ENCODE measurements at places on chromosomes 16 and 17. TPM values are rescaled to one million over a fixed set of nuclear protein-coding genes. Genes with fewer than 3 reads are reported as not detected.

Gene CCL5
- total RNA-seq, result not detected

Gene GP2
- 17.8 TPM for total RNA-seq

Gene CEMP1
- total RNA-seq, result 0.58 TPM

Gene CX3CL1
- total RNA-seq, result 0.74 TPM

Gene DNAI2
- not detected for total RNA-seq

Gene C16orf46
- total RNA-seq, result 2.9 TPM

Gene FA2H
- 3.3 TPM for total RNA-seq

Gene SLC16A5
- total RNA-seq, result 16.0 TPM

Gene KIF18B
- 32.2 TPM for total RNA-seq

Gene NLRC3
- total RNA-seq, result 0.38 TPM

Gene SLFN12L
- total RNA-seq, result not detected

Gene ACE
- 6.4 TPM for total RNA-seq

Gene TBC1D3K
- not detected for total RNA-seq

Gene SMIM5
- total RNA-seq, result 4.4 TPM

GRCh38 chr16:10113248-10113647, 69.0 kb downstream of the GRIN2A start:
- no peak for DNase-seq

DNA sequence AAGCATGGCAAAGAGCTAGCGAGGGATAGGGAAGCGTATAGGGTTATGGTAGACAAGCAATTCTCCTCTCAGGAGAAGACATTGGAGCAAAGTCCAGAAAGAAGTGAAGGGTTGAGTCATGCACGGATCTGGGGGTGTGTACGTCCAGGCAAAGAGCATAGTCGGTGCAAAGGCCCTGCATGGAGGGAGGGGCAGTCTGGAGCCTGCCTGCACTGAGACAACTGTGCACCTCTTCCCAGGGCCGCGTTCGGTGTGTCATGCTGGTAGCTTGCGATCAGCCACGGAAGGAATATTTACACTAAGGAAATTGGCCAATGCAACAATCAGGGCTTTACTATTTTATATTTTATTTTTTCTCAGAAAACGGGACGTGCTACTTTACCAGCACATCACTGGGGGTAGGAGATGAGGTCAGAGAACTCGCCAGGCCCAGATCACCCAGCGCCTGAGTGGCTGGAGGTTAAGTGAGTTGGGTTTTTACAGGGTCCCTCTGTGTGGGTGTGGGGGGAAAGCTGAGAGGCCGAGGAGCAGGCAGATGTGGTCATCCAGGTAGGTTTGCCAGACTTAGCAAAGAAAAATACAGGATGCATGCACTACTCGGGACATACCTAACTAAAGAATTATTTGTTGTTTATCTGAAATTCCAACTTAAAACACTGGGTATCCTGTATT, 6.7 kb upstream of the B9D1 start:
- no peak for DNase-seq

- no peak for DNase-seq
These were observed 3.8 kb upstream of the P4HB start for GRCh38 chr17:81863833-81864768.

- no peak for DNase-seq
These were observed 14.4 kb downstream of the SNN start for GRCh38 chr16:11682655-11683096.

DNA sequence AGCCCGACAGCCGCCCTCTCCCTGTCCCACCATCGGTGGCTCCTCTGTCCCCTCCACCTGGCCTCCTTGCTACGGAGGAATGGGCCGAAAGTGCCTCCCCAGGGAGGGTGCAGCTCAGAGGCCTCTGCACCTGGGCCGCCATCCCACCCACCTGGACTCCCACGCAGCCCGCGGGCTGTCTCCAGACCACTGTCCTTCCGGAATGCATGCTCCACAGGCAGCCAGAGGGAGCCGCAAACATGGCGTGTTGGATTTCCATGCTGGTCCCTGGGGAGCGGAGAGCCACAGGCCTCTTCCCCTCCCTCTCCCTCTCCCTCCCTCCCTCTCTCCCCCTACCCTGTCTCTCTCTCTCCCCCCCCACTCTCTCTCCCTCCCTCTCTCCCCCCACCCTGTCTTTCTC, 3.0 kb downstream of the SSTR5 start:
- DNase-seq, result no peak

GRCh38 chr16:64153718-64154117, 968.1 kb downstream of the CDH11 start:
- no peak for DNase-seq

GRCh38 chr17:52885882-52886281, 727.4 kb upstream of the CA10 start:
- DNase-seq, result no peak

GRCh38 chr16:78437352-78437968, 338.0 kb downstream of the WWOX start:
- DNase-seq, result no peak

DNA sequence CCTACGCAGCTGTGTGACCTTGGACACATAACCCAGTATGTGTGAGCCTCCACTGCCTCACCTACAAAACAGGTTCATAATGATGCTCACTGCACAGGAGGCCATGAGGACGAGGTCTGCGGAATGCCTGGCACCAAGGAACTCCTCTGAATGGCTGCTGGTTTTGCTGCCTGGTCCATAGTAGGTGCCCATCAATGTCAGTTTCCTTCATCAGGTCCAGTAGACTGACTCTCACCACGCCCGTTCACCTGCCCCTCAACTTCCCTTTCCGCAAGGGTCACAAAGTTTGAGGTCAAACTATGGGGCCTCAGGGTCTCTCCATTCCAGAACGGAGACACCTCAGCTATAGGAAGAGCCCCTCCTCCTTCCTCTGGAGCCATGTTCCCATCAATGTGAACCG, 8.8 kb downstream of the PNMT start:
- DNase-seq, result no peak

DNA sequence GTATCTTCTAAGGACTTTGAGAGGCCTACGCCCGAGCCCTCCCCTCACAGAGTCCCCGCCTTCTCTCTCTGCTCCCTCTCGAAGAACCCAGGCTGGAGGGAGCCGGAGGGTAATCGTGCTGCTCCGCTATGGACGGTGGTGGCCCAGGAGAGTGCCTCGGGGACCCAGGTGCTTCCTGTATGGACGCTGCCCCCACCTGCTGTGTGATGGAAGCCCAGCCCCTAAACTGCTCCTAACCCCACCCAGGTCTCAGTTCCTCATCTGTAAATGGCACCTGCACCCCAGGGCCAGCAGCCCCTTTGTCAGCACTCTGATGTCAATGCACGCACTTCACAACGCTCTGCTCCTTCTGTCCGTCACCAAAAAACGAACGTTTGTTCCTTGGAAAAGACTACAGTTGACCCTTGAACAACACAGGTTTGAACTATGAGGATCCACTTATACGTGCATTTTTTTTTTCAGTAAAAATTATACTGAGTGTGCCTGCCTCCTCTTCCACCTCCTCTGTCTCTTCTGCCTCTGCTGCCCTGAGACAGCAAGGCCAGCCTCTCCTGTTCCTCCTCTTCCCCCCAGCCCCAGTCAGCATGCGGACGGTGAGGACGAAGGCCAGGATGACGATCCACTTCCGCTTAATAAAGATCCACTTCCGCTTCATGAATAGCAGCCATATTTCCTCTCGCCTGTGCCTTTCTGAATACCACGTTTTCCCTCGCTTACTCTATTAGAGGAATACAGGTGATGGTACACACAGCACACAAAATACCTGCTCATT, 118.3 kb downstream of the BANP start:
- no peak for DNase-seq

DNA sequence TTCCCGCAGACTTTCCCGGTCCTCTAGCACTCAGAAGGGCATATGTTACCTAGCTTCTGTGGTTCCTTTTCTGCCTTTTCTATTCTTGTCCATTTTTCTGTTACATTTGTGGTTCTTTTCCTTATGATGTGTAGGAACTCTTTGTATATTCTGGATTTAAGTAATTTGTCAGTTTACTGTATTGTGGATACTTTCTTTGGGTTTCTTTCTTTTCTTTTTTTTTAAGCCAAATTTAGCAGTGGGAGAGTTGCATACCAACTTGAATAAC, 657 bp downstream of the ALDH3A2 start:
- DNase-seq, result no peak

- no peak for DNase-seq
These were observed 2.8 kb downstream of the DHRS7C start for GRCh38 chr17:9788601-9789000.

GRCh38 chr16:89120921-89121351, 27.3 kb downstream of the ACSF3 start:
- DNase-seq, result no peak

DNA sequence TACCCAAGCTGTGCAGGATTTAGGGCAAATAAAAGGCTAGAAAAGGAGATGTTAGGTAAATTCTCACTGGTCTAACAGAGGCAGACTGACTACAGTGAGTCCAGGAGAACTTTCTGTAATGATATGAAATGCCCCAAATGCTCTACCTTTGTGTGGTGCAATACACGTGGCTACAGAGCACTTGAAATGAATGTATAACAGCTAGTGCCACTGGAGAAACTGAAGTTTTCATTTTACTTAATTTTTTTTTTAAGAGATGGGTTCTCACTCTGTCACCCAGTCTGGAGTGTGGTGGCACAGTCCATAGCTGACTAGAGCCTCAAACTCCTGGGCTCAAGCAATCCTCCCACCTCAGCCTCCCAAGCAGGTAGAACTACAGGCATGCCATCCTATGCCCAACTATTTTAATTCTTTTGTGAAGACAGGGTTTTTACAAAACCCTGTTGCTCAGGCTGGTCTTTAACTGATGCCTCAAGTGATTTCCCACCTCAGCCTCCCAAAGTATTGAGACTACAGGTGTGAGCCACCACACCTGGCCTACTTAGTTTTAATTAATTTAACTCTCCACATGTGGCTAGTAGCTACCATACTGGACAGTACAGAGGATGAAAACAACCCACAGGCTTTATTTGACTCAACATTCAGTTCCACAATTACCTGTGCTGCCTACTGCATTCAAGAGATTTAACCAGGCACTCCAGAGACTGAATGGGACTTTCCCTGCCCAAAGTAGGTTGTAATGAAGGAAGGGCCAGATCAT, 84.8 kb upstream of the PLEKHM1 start:
- no peak for DNase-seq

DNA sequence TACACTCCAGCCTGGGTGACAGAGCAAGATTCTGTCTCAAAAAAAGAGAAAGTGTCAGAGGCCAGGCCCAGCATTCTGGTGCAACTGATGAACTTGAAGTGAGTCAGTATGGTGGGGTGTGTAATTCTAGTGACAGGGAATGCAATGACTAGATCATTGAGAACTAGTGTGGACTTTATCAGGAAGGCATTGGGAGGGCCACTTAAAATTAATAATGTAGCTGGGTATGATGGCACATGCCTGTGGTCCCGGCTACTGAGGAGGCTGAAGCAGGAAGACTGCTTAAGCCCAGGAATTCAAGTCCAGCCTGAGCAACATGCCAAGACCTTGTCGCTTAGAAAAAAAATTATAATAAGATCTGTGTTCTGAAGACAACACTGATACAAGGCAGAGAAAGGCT, 90.8 kb downstream of the STX8 start:
- DNase-seq, result no peak

- DNase-seq, result no peak
These were observed 70.2 kb downstream of the SPAG9 start for GRCh38 chr17:51050291-51051033.

DNA sequence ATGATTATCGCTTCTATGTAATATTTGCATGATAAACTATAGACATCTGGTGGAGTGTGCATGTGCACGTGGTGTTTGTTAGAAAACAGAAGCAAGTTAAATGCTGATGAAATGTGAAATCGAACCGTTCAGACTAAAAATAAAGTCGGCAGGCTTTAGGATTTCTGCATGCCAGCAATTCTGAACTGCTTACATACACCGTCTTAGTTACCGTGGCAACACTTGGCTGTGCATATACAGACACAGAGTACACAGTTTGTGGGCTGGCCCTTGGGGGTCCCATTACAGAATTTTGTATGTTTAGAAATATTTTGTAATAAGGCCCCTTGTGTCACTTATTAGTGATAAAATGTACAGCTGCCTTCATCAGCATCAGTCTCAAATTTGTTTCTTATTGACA, 605.5 kb downstream of the RBFOX1 start:
- no peak for DNase-seq

- DNase-seq, result no peak
These were observed 49.8 kb upstream of the ZCCHC14 start for GRCh38 chr16:87542531-87543102.

GRCh38 chr16:66346221-66346620, 20.3 kb upstream of the CDH5 start:
- no peak for DNase-seq

- DNase-seq, result no peak
These were observed 39.7 kb downstream of the CUEDC1 start for GRCh38 chr17:57915544-57915943.

DNA sequence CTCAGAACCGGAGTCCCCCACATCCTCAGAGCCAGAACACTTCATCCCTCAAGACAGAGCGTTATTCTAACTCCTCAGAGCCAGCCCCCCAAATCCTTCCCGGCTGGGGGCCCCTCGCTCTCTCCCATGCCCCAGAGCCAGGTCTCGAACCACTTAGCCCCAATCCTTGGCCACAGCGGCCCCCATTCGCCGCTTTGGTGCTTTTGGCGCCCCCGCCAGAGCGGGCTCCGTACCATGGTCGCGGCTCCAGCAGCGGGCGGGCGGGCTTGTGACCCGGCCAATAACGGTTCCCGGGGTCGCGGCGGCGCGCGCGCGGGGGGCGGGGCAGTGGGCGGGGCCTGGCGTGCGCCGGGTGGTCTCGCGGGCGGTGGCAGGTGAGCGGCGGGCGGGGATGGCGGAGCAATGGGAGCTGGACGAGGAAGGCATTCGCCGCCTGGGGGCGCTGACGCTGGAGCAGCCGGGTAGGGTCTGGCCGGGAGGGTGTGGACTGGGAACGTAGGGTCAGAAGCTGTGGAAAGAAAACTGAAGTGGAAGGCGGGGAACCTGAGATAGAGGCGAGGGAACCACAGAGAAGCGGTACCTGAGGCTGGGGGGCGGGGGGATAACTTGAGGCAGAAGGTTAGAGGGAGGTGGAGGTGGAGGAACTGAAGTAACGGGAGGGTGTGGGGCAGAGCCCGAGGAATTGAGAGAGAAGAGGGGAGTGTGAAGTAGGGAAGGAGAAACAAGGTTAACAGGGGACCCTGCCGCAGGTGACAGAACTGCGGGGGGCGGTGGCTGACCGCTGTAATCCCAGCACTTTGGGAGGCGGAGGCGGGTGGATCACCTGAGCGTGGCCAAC, at the start of the genes KCTD19 and LRRC36:
KCTD19 (minus strand) TSS at position 270 of the 838 bp plus-strand sequence; CDS start at position 236, 34 bp downstream.
LRRC36 (plus strand) TSS at position 344 of the 838 bp plus-strand sequence; CDS start at position 392, 48 bp downstream.
- peak; percentile 94 for DNase-seq

DNA sequence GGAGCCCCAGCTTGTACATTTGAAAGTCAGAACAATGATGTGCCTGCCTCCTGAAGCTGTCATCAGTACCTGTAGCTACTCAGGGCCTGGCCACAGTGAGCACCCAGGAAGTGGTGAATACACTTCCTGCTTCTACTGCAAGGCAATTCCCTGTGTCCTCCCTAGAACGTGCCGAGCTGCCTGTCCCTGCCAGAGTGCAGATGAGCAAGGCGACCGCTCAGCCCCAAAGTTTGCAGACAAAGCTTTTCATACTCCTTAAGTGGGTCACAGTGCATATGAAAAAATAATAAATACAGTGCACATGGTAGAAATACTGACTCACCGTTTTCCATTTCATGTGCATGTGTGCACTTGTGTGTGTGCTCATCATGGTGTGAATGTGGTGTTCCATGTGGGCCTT, 77.3 kb downstream of the MPRIP start:
- no peak for DNase-seq
